ENCODE measurements at places on chromosomes 2 and 18.

- DNase-seq = no peak
Observed at GRCh38 chr18:45056926-45057325, 376.2 kb downstream of the SETBP1 start.

GRCh38 chr2:232854082-232854481 is 16.0 kb upstream of the SNORC start:
- DNase-seq = no peak

DNA sequence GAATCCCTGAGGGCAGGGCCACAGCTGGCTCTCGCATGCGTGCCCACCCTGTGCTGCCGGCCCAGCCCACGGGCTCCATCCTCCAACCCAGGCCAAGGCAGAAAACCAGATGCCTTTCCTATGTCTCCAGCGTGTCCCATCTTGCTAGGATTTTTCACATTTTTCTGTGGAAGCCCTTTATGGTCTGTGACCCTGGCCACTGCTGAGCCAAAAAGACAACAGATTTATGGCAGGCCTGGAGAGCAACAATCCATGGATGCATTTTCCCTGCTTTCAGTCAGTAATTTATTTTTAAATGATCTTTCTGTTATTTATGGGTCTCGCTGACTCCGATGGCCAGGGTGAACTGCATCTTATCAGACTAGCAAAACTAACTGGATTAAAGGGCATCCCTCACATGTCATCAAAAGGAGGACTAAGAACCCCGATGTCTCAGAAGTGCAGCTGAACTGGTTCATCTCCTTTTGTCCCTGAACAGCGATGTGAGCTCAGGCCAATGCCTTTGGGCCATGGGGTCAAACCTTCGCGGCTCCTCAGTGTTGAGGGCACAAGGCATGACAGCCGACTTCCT is 346.0 kb downstream of the CYRIA start:
- no peak for DNase-seq

DNA sequence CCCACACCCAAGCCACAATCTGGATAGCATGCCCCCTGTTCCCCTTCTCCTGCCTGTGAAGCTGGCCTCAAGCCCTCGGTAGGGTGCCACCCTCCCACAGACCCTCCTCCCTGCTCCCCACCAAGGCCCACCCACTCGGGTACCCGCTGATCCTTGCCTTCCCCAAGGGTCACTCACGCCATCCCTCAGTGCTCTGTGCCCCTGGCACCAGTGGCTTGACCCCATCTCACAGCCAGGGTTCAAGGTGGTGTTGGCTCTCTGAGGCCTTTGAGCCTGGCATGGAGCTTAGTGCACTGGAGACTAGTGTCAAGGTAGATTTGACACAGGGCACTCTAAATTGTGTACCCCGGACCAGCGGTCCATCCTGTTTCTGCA is 11.9 kb downstream of the ADRA2B start:
- DNase-seq = no peak
